ENCODE measurements at places on chromosomes 16 and 17.
A peak's percentile ranks its signal among the peaks of the same experiment; 100 is the strongest.

DNA sequence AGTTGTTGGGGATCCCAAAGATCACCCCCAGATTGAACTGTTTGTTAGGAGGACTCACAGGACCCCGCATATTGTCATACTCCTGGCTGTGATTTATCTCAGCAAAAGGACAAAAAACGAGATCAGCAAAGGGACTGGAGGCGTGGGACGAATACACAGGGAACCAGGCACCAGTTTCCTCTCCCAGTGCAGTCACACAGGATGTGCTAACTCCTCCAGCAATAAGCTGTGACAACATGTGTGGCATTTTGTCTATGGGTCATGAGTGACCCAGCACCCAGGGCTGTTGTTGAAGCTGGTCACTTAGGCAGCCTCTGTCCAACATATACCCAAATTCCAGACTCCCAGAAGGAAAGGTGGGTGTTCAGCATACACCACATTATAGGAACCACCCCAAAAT, 60.9 kb downstream of the CPPED1 start:
- no peak for DNase-seq

GRCh38 chr17:76734080-76734840, 2.9 kb downstream of the SRSF2 start:
- DNase-seq, result no peak

GRCh38 chr17:75785016-75785890, 647 bp downstream of the UNK start:
- DNase-seq, result peak; percentile 73

DNA sequence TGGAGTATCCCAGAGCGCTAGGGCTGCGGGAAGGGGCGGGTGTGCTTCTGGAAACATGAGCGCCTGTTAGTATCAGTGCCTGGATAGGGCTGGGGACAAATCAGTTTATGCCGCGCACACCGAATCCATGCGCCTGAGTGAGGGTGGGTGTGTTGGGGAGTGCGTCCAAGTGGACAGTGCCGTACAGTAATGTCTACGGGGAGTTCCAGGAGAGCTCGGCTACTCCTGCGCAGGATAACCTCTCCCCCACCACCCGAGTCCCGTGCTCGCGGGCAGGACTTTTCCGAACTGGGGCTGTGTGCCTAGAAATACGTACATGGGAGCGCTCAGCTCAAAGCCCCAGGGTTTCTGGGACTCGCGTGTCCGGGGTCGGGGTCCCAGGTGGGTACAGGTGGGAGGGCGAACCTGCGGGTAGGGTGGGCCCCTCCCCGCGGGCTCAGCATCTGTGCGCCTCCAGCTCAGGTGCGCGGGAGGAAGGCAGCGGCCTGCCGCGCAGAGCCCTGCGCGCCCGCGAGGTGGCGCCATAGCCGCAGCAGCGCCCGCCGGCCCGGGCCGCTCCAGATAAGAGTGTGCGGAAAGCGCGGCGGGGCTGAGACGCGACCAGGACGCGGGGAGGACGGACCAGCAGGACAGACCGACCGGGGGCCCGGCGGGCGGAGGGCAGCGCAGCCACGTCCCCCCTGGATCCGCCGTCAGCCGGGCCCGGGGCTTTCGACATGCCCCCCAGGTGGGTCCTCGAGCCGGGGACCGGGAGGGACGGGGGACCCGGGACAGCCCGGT, at the start of gene HIC1:
Gene HIC1 (plus strand): TSS at position 592 of the 780 bp plus-strand sequence. CDS start 1,588 bp downstream, outside the sequence.
- DNase-seq, result no peak

- no peak for DNase-seq
Measured at GRCh38 chr16:79482011-79482410, 118.5 kb downstream of the MAF start.

DNA sequence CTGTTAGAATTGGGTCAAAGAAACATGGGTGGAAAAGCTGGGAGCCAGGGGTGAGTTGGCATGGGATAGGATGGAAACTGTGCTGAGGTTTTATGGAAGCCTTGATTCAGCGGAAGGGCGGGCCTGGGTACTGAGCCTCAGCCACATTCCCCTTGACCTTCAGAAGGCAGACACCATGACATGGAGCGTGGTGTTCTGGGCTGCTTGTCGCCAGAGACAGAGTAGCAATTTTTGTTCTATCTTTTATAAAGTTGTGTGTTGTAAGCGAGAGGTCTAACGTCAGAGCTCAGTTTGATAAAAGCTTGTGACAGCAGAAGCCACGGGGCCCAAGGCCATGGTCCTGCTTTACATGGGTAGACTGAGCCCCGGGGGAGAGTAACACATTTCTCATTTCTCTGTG, 50.2 kb downstream of the SLC47A1 start:
- no peak for DNase-seq

GRCh38 chr17:79174905-79175856, 100.6 kb downstream of the ENGASE start:
- no peak for DNase-seq

DNA sequence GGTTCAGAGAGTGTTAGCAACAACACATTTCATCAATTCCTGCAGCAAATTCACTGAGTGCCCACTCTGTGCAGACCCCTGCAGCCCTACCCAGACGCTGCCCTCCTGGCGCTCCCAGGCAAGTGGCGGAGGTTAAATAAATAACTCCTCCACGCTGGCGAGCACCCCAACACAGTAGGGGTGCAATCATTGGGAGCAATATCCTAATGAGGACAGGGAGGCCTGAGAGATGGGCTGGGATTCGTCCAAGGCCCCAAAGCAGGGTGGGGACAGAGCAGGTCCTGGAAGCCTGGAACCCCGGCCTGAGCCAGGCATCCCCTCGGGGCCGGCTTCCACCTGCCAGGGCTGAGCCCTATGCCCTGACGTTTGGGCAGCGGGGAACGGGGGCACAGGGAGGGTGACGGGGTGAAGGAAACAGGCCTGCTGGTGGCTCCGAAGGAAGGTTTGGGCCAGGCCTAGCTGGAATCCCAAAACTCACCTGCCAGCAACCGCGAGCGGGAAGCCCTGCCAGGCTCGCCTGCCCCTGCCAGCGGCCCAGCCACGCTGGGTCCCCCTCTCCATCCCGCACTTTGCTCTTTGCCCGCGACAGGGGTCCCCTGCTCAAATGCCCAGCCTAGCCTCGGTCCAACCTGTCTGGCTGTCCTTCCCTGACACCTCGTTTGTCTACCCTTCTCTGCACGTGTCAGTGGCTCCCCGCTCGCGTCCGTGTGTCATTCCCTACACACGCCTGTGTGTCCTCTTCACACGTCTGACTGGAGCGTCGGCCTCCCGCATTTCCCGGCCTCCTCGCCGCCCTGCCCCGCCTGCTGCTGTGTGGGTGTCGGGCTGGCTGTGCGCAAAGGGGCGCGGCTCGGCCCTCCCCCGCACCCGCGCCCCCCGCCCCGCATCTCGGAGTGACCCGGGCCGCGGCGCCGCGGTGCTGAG, 721 bp upstream of the BEAN1 start:
- no peak for DNase-seq

DNA sequence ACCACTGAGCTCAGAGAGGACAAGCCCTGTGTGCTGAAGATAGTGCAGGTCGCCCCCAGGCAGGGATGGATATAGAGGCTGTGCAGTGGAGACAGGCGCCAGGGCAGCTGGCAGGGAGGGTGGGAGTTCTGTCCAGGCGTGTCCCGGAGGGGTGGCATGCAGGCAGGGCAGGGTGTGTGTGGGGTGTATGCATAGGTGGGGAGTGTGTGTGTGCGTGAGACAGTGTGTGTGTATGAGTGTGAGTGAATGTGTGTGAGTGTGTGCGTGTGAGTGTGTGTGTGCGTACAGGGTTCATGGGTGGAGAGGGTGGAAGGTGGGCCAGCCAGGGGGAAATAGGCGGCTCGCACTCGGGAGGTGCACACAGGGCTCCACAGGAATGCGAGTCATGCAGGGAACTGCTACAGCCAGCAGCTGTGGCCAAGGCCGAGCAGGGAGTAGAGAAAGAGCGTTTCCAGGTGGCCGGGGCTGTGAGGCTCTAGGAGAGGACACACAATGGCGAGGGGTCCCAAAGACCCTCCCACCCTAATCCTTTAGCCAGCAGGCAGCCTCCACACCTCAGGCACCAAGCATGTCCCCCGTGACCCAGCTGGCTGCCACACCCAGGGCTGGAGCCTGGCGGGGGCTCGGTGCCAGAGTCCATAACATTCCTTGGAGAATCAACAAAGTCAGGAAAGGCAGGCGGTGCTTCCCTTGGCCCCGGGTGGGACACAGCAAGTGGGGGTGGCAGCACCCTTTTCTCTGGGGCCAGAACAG, 4.6 kb downstream of the PLCD3 start:
- no peak for DNase-seq
